ENCODE measurements at places on chromosomes 1 and 21.

DNA sequence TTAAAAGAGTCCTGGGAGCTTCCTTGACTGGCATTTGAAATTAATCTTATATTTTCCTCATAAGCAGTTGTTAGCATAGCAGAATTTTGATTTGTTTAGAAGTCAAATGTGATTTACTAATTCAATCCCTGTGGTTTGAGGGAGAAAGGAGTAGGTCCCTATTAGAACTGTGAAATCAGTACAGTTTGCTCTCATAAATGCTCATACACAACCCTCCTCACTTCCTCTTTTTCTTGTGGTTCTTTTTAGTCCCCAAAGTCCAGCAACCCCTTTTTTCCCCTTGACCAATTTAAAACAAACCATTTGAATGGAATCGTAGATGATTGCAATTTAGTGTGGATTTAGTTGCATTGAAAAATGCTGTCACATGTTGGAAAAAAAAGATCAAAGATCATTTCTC, 9.2 kb upstream of the IFI44 start:
- DNase-seq: no peak
- peaks cover 2% of the 10 kb centered on the region for H3K4me1 ChIP-seq
- H3K27me3 ChIP-seq: no peaks in the 10 kb centered on the region
- H3K27ac ChIP-seq: no peak overlapping the region
- H3K36me3 ChIP-seq: peaks cover 2% of the 10 kb centered on the region
- H3K4me3 ChIP-seq: no peak overlapping the region

DNA sequence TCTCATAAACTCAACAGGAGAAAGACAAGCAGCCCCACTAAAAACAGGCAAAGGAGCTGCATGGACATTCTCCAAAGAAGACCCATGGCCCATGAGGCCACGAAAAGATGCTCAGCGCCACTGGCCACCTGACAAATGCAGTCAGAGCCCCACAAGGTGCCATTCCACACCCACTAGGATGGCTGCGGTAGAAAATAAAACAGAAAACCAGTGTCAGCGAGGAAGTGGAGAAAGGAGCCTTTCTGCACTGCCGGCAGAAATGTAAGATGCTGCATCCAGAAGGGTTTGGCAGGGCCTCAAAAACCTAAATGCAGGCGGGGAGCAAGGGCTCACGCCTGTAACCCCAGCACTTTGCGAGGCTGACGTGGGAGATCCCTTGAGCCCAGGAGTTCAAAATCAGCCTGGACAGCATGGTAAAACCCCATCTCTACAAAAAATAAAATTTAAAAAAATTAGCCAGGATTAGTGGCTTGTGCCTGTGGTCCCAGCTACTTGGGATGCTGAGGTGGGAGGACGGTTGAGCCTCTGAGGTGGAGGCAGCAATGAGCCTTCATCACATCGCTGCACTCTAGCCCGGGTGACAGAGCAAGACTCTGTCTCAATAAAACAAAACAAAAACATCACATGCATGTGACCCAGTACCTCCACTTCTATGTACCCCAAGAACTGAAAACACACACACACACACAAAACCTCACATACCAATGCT, 4.2 kb downstream of the WNT9A start:
- no peak overlapping the region for H3K4me3 ChIP-seq
- H3K36me3 ChIP-seq: no peaks in the 10 kb centered on the region
- peaks cover 11% of the 10 kb centered on the region for H3K27me3 ChIP-seq

DNA sequence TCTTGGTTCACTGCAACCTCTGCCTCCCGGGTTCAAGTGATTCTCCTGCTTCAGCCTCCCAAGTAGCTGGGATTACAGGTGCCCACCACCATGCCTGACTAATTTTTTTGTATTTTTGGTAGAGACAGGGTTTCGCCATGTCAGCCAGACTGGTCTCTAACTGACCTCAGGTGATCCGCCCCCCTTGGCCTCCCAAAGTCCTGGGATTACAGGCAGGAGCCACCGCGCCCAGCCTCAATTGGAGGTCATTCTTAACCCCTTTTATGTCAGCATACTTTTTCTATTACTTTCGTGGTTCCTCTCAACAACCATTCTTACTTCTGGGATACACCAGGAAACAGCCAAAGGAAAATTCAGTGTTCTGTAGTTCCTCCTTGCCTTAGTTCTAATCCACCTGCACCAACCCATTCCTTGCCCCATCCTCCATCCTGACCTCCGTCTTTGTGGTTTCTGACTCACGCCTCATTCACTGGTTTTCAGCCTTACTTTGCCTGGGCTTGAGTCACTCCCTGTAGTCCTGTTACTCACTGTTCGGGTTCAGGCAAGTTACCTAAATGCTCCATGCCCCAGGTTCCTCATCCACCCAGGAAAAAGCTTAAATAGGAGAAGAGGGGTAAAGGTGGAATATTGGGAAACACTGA, 12.9 kb upstream of the BCL10 start:
- no peaks in the 10 kb centered on the region for H3K27me3 ChIP-seq
- no peak overlapping the region for H3K27ac ChIP-seq
- H3K36me3 ChIP-seq: no peaks in the 10 kb centered on the region
- peaks cover 4% of the 10 kb centered on the region for H3K4me1 ChIP-seq
- DNase-seq: no peak
- H3K4me3 ChIP-seq: no peak overlapping the region

GRCh38 chr1:226062558-226063223, at the start of gene H3-3A:
H3-3A (plus strand) TSS chr1:226062716; CDS start chr1:226064352, 1,636 bp downstream.
- DNase-seq: peak; percentile 97
- H3K27me3 ChIP-seq: no peaks in the 10 kb centered on the region
- H3K36me3 ChIP-seq: peaks cover 10% of the 10 kb centered on the region
- H3K4me3 ChIP-seq: peak within 1 kb of the TSS; percentile 95
- peaks cover 33% of the 10 kb centered on the region for H3K4me1 ChIP-seq

DNA sequence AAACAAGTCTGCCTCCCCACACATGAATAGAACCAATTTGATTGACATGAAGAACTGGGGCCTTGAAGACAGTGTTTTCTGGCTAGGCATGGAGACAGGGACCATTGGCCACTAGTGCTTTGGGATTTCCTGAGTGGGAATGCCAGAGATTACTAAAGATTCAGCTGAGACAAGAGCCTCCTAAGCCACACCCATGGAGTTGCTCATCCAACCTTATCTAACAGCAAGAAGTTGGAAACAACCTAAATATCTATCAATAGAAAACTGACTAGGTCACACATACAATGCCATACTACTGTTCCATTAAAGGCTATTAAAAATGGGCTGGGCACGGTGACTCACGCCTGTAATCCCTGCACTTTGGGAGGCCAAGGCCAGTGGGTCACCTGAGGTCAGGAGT, 184.1 kb downstream of the ZBTB18 start:
- no peaks in the 10 kb centered on the region for H3K36me3 ChIP-seq
- H3K27ac ChIP-seq: no peak overlapping the region
- no peak for DNase-seq
- no peaks in the 10 kb centered on the region for H3K27me3 ChIP-seq

- no peak overlapping the region for H3K27ac ChIP-seq
- H3K36me3 ChIP-seq: no peaks in the 10 kb centered on the region
- no peaks in the 10 kb centered on the region for H3K27me3 ChIP-seq
Observed at GRCh38 chr1:87370544-87370943, 41.9 kb downstream of the LMO4 start.

- no peaks in the 10 kb centered on the region for H3K4me1 ChIP-seq
- no peaks in the 10 kb centered on the region for H3K36me3 ChIP-seq
- no peaks in the 10 kb centered on the region for H3K27me3 ChIP-seq
- no peak overlapping the region for H3K27ac ChIP-seq
Observed at GRCh38 chr1:116076831-116077230, 34.4 kb upstream of the MAB21L3 start.

GRCh38 chr21:46425041-46425440, 33.6 kb upstream of the DIP2A start:
- no peaks in the 10 kb centered on the region for H3K27me3 ChIP-seq
- DNase-seq: no peak
- H3K27ac ChIP-seq: no peak overlapping the region

DNA sequence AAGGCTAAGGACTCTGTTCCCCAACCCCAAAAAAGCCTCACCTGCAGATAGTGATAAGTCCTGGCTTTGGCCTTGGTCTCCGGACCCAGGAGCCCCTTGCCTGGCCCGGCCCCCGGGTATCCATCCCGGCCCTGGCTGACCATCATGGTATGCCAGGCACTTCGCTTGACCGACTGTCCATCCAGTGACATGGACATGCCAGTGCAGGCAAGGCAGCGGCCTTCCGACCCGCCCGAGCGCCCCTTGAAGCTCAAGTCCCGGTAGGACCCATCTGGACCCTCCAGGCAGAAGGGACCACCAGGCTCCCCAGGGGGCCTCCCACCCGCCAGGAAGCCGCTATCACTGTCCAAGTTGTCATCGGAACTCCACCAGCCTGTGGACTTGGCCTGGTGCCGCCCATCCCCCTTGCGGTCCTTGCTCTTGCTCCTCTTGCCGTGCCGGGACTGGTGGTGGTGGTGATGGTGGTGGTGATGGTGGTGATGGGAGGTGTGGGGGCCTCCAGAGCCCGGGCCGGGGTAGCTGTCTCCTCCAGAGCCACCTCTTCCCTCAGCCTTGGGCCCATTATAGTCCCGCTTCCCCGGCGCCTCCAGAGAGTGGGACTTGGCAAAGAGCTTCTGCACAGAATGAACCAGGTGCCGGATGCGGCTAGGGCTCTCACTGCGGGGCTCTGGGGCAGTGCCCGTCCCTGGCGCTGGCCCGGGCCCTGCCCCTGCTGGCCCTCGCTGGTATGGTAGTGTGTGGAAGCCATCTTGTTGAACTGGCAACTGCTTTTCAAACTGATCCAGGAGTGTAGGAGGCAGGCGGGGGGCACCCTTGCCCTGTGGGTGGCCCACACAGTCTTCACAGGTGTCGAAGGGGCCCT, 25.0 kb downstream of the DLGAP3 start:
- peaks cover 2% of the 10 kb centered on the region for H3K27me3 ChIP-seq
- no peak overlapping the region for H3K4me3 ChIP-seq
- H3K36me3 ChIP-seq: no peaks in the 10 kb centered on the region
- no peaks in the 10 kb centered on the region for H3K4me1 ChIP-seq
- DNase-seq: no peak

- H3K4me3 ChIP-seq: no peak overlapping the region
- no peaks in the 10 kb centered on the region for H3K27me3 ChIP-seq
- H3K4me1 ChIP-seq: no peaks in the 10 kb centered on the region
- H3K36me3 ChIP-seq: no peaks in the 10 kb centered on the region
- no peak for DNase-seq
- no peak overlapping the region for H3K27ac ChIP-seq
Observed at GRCh38 chr1:92945748-92946270, 15.5 kb downstream of the DIPK1A start.

- peaks cover 25% of the 10 kb centered on the region for H3K4me1 ChIP-seq
- no peak overlapping the region for H3K4me3 ChIP-seq
- H3K27ac ChIP-seq: no peak overlapping the region
- peak; percentile 30 for DNase-seq
- H3K36me3 ChIP-seq: no peaks in the 10 kb centered on the region
- peaks cover 30% of the 10 kb centered on the region for H3K27me3 ChIP-seq
Observed at GRCh38 chr1:156384007-156384406, 15.0 kb downstream of the RHBG start.

DNA sequence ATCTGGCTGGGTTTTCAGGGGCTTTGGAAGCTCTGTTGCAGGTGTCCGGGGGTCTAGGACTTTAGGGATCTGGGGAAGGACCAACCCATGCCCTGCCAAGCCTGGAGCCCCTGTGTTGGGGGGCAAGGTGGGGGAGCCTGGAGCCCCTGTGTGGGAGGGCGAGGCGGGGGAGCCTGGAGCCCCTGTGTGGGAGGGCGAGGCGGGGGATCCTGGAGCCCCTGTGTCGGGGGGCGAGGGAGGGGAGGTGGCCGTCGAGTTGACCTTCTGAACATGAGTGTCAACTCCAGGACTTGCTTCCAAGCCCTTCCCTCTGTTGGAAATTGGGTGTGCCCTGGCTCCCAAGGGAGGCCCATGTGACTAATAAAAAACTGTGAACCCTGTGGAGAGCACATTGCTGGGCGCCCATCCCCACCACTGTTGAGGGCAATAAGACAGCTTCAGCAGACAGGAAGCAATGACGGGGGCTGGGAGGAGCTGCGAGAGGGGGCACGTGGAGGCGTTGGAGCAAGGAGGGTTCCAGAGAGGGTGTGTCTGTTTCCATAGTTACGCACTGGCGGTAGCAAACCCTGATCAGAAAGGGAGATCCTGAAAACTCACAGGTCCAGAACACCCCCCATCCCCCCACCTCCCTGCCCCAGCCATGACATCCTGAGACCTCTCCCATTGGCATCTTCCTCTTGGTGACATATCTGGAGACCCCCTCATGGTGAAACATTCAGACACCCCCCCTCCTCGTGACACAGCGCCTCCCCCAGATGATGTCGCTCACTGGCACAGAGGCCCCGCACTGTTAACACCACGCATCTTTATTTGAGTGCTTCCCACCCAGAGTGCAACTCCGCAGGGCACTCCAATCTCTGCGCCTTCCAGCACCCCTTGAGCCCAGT, 8.4 kb downstream of the MYBPH start:
- peak; percentile 56 for DNase-seq
- no peak overlapping the region for H3K27ac ChIP-seq
- no peaks in the 10 kb centered on the region for H3K27me3 ChIP-seq
- H3K36me3 ChIP-seq: no peaks in the 10 kb centered on the region

GRCh38 chr1:221712198-221712684, 29.6 kb downstream of the DUSP10 start:
- H3K4me3 ChIP-seq: no peak overlapping the region
- peak; percentile 96 for DNase-seq
- peaks cover 96% of the 10 kb centered on the region for H3K4me1 ChIP-seq
- no peaks in the 10 kb centered on the region for H3K36me3 ChIP-seq
- H3K27ac ChIP-seq: peak overlapping the region; percentile 98

DNA sequence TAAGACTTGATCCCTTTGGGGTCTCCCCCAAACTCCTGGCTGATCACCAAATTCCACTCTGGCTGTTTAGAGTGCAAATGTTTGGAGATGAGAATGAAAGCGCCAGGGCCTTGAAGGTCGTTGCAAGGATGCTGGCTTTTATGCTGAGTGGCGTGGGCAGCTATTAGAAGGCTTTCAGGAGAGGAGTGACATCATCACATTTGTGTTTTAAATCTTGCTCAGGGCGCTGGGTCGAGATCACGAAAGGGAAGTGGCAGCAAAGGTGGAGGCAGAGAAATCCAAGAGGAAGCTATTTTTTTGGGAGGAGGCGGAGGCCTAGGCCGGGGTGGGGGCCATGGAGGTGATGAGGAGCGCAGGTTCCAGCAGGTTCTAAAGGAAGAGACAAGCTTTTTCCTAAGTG, 49.3 kb downstream of the PDE9A start:
- no peaks in the 10 kb centered on the region for H3K36me3 ChIP-seq
- no peak overlapping the region for H3K4me3 ChIP-seq
- no peak for DNase-seq
- no peak overlapping the region for H3K27ac ChIP-seq

DNA sequence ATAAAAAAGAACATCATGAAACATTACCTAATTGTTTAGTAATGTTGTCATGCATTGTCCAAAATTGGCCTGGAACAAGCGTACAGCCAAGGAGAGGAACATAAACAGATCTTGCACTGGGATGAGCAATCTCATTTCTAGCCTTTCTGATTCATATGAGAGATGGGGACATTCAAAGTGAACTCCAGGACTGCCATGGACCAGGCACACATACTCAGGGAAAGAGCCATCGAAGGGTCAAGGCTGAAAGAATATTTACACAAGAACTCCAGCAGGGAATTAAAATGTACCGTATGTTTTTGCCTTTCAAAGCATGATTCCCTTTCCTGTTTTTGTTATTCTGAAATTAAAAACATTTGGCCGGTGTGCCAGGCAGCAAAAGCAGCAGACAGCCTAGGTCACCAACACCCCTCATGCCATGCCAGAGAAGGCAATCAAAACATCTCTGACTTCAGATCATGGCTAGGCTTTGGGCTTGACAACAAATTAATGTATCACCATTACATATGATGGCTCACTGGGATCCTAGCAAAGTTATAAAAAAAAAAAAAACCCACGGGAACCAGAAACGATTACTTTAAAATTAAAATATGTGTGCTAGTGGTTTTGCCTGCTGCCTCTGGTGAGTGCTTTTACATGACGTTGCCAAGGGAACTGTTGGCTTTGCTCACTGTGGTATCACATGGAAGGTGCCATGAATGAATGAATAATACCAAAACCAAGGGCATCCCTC, 159.8 kb downstream of the TGFBR3 start:
- no peak overlapping the region for H3K27ac ChIP-seq
- no peaks in the 10 kb centered on the region for H3K36me3 ChIP-seq
- no peak for DNase-seq
- H3K4me1 ChIP-seq: peaks cover under 1% of the 10 kb centered on the region
